Prostate gland (tissue), 2 donors: ENCODE measurements at places on chromosomes 1 and 21. TPM values are rescaled to one million over a fixed set of nuclear protein-coding genes. Genes with fewer than 3 reads are reported as not detected.

Gene LRRC71
- total RNA-seq = 3.7 TPM

Gene CELSR2
- 18.8 TPM for total RNA-seq

Gene SSX2IP
- 25.2 TPM for total RNA-seq

Gene PDE4B
- total RNA-seq = 18.1 TPM

Gene STIL
- 5.9 TPM for total RNA-seq

GRCh38 chr1:113101588-113101987 lies 28.6 kb downstream of the LRIG2 start:
- no peaks in the 10 kb centered on the region for H3K27me3 ChIP-seq
- no peak overlapping the region for H3K27ac ChIP-seq
- H3K4me3 ChIP-seq = no peak overlapping the region
- no peak for DNase-seq

Gene SLC22A15
- total RNA-seq = 6.7 TPM

GRCh38 chr1:221606256-221606655 lies 135.6 kb downstream of the DUSP10 start:
- no peak overlapping the region for H3K27ac ChIP-seq
- no peak overlapping the region for H3K4me3 ChIP-seq
- no peaks in the 10 kb centered on the region for H3K36me3 ChIP-seq
- DNase-seq = no peak
- H3K4me1 ChIP-seq = no peaks in the 10 kb centered on the region

- H3K4me3 ChIP-seq = no peak overlapping the region
- no peaks in the 10 kb centered on the region for H3K36me3 ChIP-seq
- no peak overlapping the region for H3K27ac ChIP-seq
- no peaks in the 10 kb centered on the region for H3K4me1 ChIP-seq
Measured at GRCh38 chr1:68057564-68057963, 7.1 kb upstream of the DIRAS3 start.

Gene DDI2
- 58.4 TPM for total RNA-seq

DNA sequence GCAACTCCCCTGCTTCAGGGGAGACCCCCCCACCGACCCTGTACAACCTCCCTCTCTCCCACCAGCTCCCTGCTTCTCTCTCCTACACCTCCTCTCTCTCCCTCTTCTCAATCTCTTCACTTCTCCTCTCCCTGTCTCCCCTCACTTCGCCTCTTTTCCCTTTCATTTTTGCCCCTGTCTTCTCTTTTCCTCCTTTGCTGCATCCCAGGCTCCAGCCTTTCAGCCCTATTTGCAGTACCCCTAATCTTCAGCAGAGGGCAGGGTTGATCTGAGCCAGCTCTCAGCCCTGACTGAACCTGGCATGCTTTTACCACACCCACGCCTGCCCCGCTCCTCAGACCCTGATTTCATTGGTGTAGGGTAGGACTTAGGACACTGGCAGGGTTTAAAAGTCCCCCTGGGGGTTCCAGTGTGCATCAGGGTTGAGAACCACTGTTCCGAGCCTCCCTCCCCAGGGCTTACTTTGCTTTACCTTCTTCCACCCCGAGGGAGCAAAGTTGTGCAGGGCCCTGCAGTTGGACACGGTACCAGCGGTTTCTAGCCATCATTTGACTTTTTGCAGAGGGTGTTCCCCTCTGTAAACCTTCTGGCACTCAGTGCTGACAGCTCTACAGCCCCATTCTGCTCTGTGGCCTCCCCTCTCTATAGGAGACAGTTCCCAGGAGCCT lies 67.3 kb upstream of the CNTN2 start:
- DNase-seq = peak; percentile 29
- no peaks in the 10 kb centered on the region for H3K27me3 ChIP-seq
- no peaks in the 10 kb centered on the region for H3K4me1 ChIP-seq
- no peaks in the 10 kb centered on the region for H3K36me3 ChIP-seq

DNA sequence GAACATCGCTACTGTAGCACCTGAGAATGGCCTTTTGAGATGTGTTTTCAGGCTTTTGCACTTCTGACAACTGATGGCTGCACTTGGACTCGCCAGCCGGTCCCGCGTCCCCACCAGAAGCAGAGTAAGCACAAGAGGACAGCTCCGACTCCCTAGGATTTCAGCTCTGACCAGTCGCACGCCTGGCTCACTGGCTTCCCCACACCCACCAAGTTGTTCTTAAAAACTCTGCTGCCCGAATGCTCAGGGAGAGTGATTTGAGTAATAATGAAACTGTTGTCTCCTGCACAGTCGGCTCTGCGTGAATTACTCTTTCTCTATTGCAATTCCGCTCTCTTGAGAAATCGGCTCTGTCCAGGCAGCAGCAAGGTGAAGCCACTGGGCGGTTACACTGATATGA lies 40.2 kb upstream of the NLRP3 start:
- DNase-seq = no peak
- no peaks in the 10 kb centered on the region for H3K36me3 ChIP-seq
- H3K4me3 ChIP-seq = no peak overlapping the region
- no peaks in the 10 kb centered on the region for H3K27me3 ChIP-seq
- no peaks in the 10 kb centered on the region for H3K4me1 ChIP-seq

GRCh38 chr1:185038813-185039376 lies 6.5 kb upstream of the RNF2 start:
- no peaks in the 10 kb centered on the region for H3K4me1 ChIP-seq
- H3K27ac ChIP-seq = no peak overlapping the region
- H3K27me3 ChIP-seq = no peaks in the 10 kb centered on the region
- H3K36me3 ChIP-seq = no peaks in the 10 kb centered on the region

Gene TMEM200B
- total RNA-seq = 58.0 TPM

Gene ESRRG
- 4.1 TPM for total RNA-seq

Gene S100A12
- not detected for total RNA-seq

DNA sequence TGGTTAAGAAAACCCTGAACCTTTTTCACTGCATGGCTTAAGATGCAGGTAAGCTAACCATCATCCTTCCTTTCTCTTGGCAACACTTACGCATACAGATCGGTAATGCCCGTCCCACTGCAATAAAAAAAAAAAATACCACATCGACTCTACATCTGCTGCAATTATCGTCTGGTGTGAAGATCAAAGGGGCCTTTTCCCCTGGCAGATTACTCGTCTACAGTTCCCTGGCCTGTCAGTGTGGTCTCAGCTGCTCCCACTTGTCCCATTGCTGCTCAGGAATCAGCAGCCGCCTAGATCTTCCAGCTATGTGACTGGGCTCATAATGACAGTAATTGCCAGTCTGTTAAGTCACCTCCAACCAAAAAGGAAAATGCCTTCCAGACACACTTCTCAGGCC lies 133.1 kb downstream of the SETD4 start:
- no peak for DNase-seq
- no peaks in the 10 kb centered on the region for H3K4me1 ChIP-seq
- no peak overlapping the region for H3K4me3 ChIP-seq
- H3K27me3 ChIP-seq = no peaks in the 10 kb centered on the region

GRCh38 chr1:7648761-7649384 lies 122.2 kb upstream of the VAMP3 start:
- peak; percentile 64 for DNase-seq
- no peaks in the 10 kb centered on the region for H3K27me3 ChIP-seq
- no peak overlapping the region for H3K27ac ChIP-seq
- no peak overlapping the region for H3K4me3 ChIP-seq
- H3K36me3 ChIP-seq = no peaks in the 10 kb centered on the region

DNA sequence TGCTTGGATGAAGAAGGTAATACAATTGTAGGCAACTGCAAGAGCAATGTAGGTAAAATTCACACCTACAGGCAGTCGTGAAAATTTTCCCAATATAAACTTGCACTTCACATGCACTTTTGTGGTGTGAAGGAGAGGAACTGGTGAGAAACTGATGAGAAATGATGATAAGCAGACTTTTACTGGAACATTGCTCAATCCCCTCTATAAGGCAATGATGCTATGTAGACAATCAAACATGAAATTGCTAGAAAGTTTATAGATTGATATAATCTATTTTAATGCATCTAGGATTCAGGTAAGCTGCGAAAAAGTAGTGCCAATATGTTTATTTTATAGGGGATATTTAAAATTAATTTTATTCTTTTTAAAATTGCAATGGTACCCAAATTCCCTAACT lies 802.2 kb downstream of the KCNT2 start:
- H3K36me3 ChIP-seq = no peaks in the 10 kb centered on the region
- H3K27me3 ChIP-seq = no peaks in the 10 kb centered on the region
- H3K4me3 ChIP-seq = no peak overlapping the region
- no peak for DNase-seq

Gene LRRC47
- total RNA-seq = 53.8 TPM

DNA sequence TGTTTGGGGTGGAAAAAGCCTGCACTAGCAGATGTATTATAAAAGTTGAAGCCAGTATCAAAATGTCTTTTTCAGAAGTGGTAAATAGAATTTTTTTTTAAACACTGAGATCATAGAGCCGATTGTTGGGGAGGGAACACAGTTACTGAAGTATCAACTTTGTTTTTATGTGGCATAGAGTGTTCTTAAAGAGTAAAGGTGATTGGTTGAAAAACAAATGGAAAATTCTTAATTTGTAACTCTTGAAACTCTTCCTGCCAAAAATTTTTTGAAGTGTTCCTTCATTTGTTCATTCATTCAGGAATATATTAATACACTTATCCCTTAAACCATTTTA lies 83.3 kb downstream of the DISP1 start:
- H3K27me3 ChIP-seq = no peaks in the 10 kb centered on the region
- H3K36me3 ChIP-seq = no peaks in the 10 kb centered on the region
- DNase-seq = no peak
- H3K4me1 ChIP-seq = no peaks in the 10 kb centered on the region

Gene OPTC
- total RNA-seq = not detected

DNA sequence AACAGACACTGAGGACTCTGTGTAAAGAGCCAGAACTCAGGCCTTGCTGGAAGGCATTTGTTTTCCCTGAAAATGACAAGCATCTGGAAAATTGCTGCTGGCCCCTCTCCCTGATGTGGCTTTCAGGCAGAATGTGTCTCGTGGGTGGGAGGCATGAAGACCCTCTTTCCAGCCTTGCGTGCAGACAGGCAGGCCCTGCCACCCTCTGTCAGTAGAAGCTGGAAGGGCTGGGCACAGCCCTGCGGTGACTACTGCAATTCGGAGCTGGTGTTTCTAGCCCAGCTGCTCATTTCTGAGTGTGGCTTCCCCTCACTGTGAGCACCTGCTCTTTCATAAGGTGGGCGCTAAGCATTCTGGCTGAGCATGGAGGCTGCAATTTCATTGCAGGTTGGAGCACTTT lies 349.9 kb downstream of the PTPRU start:
- no peaks in the 10 kb centered on the region for H3K4me1 ChIP-seq
- DNase-seq = no peak
- H3K27ac ChIP-seq = no peak overlapping the region
- H3K36me3 ChIP-seq = no peaks in the 10 kb centered on the region
- no peak overlapping the region for H3K4me3 ChIP-seq

GRCh38 chr1:224637936-224638335 lies 21.8 kb downstream of the CNIH3 start:
- DNase-seq = no peak
- no peaks in the 10 kb centered on the region for H3K4me1 ChIP-seq
- no peak overlapping the region for H3K27ac ChIP-seq
- H3K4me3 ChIP-seq = no peak overlapping the region

Gene OLFML2B
- total RNA-seq = 29.7 TPM

Gene ST6GALNAC3
- total RNA-seq = 0.41 TPM

DNA sequence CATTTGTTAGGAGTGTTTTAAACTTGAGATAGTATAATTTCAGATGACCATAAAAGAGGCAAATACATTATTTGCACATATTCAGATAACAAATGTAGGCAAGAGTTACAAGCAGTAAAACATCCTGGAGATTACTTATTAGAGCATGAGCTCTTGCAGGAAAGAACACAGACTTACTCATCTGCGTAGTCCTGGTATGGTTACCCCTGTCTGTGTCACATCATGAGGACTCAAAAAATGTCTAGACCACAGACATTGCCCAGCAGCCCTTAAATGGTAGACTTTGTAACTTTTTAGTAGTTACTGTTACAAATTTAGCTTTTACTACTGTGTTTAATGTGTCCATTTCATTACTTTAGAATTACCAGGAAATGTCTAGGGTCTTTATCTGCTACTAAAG lies 12.8 kb downstream of the CACHD1 start:
- no peaks in the 10 kb centered on the region for H3K4me1 ChIP-seq
- H3K27me3 ChIP-seq = no peaks in the 10 kb centered on the region
- DNase-seq = no peak
- no peaks in the 10 kb centered on the region for H3K36me3 ChIP-seq
- no peak overlapping the region for H3K27ac ChIP-seq

DNA sequence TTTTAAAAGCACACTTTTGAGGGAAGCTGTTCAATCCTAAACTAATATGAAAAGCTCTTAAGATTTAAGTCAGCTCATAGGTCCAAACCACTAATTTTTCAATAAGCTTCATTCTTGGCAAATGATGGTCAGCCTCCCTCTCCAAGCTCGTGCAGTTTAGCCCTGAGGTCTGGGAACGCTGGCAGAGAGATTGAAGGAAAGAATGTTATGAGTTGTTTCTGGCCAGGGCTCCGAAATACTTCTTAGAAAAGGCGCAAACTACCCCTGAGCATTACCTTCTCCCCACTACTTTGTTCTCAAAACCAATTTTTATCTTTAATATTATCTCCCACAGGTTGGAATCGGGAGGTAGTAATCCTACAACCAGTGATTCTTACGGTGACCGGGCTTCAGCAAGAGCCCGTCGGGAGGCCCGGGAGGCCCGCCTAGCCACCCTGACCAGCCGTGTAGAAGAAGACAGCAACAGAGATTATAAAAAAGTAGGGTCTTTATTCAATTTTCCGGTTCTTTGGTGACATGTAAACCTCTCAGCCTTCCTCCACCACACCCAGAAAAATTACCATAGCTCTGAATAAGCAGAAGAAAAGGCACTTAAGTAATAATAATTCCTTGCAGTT lies 147.7 kb downstream of the SYT2 start:
- DNase-seq = no peak
- peaks cover 4% of the 10 kb centered on the region for H3K4me1 ChIP-seq
- no peaks in the 10 kb centered on the region for H3K27me3 ChIP-seq

Gene GNG12
- 61.5 TPM for total RNA-seq

Gene KLF17
- total RNA-seq = not detected

Gene OR10Z1
- total RNA-seq = not detected

DNA sequence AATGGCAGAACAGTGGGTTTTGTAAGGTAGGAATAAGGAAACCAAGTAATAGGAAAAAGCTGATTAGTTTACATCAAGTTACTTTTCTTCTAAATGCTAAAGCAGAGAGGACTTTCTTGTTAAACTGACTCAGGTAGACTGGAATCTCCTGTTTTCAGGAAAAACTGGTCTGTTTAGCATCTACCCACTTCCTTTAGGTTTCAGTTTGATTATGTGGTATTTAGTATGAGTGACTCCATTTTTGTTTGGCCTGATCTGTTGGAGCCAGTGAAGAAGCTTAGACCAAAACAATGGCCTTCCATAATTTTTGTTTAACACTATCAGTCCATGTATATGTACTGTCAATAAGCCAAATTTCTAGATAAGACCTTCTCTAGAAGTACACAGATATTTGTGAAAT lies 88.4 kb downstream of the EPB41 start:
- no peaks in the 10 kb centered on the region for H3K27me3 ChIP-seq
- H3K4me3 ChIP-seq = no peak overlapping the region
- H3K27ac ChIP-seq = no peak overlapping the region
- no peaks in the 10 kb centered on the region for H3K36me3 ChIP-seq
- DNase-seq = no peak

DNA sequence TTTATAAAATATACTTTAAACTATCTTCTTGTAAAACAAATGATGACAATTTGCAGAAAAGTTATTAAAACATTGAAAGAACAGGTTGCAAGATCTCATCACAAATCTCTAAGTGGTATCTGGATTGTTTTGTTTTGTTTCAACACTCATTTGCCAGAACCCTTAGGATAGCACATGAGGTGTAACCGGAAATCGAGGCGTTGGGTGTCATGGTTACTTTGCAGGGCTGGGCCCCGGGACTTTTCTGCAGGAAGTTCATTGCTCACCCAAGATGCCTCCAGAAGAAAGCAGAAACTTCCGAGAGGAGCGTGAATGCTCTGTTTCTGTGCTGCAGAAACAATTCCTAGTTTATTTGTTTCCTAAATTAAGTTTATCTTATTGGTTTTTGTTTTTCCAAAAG lies 2.5 kb downstream of the DISC1 start:
- DNase-seq = no peak
- no peaks in the 10 kb centered on the region for H3K4me1 ChIP-seq
- H3K27me3 ChIP-seq = no peaks in the 10 kb centered on the region
- H3K4me3 ChIP-seq = no peak overlapping the region
- no peak overlapping the region for H3K27ac ChIP-seq
